Ureter (tissue), 1 donor: ENCODE measurements at places on chromosomes 16 and 17. TPM values are rescaled to one million over a fixed set of nuclear protein-coding genes. Genes with fewer than 3 reads are reported as not detected.

The MYH2 gene
- 0.78 TPM for total RNA-seq

The EME1 gene
- total RNA-seq = 0.94 TPM

The TEPSIN gene
- 37.1 TPM for total RNA-seq

The RNF222 gene
- total RNA-seq = not detected

The PNMT gene
- 7.1 TPM for total RNA-seq

The CCDC40 gene
- total RNA-seq = 12.4 TPM

The KRT9 gene
- not detected for total RNA-seq

The NPIPA2 gene
- total RNA-seq = 4.2 TPM

The HYDIN gene
- 8.4 TPM for total RNA-seq

The ST6GALNAC1 gene
- total RNA-seq = 11.3 TPM

The TEX19 gene
- total RNA-seq = not detected

The ARL5C gene
- total RNA-seq = not detected

The TMEM88 gene
- total RNA-seq = 9.9 TPM

The GRIN2C gene
- total RNA-seq = 0.23 TPM

The CD300E gene
- total RNA-seq = 0.73 TPM

The MMP15 gene
- total RNA-seq = 15.4 TPM

The KRT25 gene
- not detected for total RNA-seq

The TBC1D28 gene
- not detected for total RNA-seq

The RHBDL1 gene
- 2.3 TPM for total RNA-seq

The PRR11 gene
- 1.0 TPM for total RNA-seq

The CX3CL1 gene
- 31.1 TPM for total RNA-seq

The GDPD3 gene
- total RNA-seq = 53.1 TPM

The SNRNP25 gene
- 16.8 TPM for total RNA-seq

The MYH8 gene
- total RNA-seq = not detected

The CCL3 gene
- total RNA-seq = 0.78 TPM

The NUDT7 gene
- 8.7 TPM for total RNA-seq

The KRTAP4-4 gene
- not detected for total RNA-seq

The ZFHX3 gene
- total RNA-seq = 60.8 TPM

The NXPH3 gene
- total RNA-seq = 9.2 TPM
